Neural crest cell (in vitro differentiated cells): ENCODE measurements at places on chromosomes 12 and 14.

DNA sequence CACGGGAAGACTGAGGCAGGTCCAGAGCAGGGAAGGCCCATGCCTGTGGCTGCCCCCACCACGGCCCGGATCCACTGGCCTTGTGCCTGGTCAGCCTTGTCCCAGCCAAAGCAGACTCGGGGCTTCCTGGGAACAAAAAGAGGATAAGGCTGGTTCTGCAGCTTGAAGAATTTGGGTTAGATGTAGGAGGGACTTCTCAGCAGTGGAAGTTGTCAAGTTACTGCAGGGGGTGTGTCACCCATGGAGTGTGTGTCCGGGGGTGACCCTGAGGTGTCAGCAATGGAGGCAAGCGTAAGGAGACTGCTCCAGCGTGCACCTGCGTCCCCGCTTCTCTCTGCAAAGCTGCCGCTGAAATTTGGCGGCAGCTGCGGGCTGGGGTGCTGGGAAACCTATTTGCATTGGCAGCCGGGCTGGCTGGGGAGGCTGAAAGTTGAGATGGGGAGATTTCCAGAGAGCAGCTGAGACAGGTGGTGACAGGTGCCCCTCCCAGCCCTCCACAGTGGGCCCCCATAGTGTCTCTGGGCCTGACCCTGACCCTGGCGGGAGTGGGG is 12.5 kb upstream of the TNFAIP2 start:
- DNase-seq: no peak

GRCh38 chr14:31752867-31753661 is 191.9 kb downstream of the NUBPL start:
- no peak for DNase-seq

DNA sequence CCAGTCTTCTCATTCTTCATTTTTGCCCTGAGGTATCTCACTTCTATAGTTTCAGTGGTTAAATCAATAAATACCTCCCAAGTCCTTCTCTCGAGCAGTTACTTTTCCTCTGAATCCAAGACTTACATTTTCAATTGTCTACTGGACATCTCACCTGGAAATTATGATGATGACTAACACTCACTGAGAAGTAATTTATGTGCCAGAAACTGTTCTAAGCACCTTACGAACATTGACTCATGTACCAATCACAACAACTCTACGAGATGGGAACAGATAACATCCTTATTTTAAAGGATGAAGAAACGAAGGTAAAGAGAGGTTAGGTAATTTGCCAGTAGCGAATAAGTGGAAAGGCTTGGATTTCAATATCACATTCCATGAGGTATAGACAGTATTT is 94.1 kb downstream of the EML5 start:
- no peak for DNase-seq

DNA sequence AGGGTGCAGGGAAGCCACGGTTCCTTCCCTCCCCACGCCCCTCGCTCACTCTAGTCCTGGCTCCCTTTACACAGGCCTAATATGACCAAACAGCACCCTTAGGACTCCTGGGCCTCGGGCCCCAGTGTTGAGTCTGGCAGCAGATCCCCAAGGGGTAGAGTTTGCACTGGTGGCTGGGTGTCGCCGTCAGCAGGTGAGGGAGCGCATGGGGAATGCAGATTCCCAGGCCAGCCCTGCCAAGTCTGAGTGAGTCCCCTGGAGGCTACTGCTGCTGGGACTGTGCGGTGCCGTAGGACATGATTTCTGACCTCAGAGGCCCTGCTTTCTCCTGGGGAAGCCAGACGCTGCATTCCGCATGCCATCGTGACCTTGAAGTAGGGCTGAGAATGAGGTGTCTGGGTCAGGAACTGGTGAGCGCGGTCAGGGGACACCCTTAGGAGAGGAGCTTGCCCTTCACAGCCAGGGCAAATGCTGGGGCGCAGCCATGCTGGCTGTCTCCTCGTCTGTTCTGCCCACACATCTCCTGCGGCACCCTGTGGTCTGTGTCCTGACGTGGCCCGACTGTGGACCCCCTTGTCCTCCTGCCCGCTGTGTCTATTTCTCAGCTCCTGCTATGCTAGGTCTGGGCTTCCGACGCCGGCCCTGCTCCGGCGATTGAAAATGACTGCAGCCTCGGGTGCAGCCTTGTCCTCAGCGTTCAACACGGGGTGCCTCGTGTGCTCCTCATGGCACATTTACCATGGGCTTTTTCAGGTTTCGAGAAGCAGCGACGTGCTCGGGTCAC is 37.6 kb upstream of the PRMT8 start:
- DNase-seq: no peak

DNA sequence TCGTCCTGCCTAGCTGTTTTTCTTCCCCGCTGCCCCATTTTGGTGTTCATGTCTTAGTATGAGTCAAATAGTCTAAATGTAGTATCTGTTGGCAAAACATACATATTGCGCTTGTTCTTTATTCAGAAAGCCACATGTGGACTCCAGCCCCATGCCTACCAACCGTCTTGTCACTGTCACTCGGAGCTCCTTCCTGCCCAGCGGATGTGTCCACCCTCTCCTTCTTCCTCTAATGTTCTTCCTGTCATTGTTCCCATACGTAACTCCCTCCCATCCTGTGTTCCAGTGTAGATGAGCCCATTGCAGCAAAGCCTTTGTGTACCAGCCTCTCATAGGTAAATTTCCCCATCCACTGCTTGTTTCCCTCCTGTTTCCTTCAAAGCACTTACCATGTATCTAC is 120.5 kb downstream of the TMX1 start:
- no peak for DNase-seq

GRCh38 chr14:103745424-103745823 is 29.8 kb downstream of the ZFYVE21 start:
- DNase-seq: no peak

- DNase-seq: no peak
These were observed 21.2 kb downstream of the CLECL1 start for GRCh38 chr12:9711664-9712063.

- no peak for DNase-seq
These were observed 22.4 kb downstream of the FAM181A start for GRCh38 chr14:93949511-93950075.

GRCh38 chr14:74906925-74907521 is 16.0 kb downstream of the RPS6KL1 start:
- no peak for DNase-seq

DNA sequence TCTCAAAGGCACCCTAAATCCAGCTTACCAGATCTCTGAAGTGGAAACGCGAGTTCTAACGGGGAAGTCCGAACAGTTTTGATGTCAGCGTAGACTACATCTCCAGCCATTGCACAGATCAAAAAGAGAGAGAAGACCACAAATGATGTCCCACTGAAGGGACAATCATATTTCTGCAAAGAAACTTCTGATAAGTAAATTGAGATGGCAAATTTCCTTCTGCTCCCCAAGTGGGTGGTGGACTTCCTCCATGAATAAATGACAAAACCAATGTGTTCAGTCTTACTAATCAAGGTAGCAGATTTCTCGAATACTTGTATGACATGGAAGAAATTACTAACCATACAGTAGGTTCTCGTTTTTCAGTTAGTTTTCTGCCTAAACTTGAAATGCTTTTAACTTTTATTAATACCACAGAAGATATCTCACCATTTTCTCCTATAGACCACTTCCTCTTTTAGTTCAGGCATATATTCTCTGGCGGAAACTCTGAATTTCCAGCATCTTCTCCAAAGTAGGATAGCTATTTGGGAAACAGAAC is at the start of gene CLECL1:
Gene CLECL1 (minus strand): TSS at position 177 of the 541 bp plus-strand sequence.
- DNase-seq: no peak

GRCh38 chr14:54503486-54503885 is 6.2 kb upstream of the CGRRF1 start:
- no peak for DNase-seq

DNA sequence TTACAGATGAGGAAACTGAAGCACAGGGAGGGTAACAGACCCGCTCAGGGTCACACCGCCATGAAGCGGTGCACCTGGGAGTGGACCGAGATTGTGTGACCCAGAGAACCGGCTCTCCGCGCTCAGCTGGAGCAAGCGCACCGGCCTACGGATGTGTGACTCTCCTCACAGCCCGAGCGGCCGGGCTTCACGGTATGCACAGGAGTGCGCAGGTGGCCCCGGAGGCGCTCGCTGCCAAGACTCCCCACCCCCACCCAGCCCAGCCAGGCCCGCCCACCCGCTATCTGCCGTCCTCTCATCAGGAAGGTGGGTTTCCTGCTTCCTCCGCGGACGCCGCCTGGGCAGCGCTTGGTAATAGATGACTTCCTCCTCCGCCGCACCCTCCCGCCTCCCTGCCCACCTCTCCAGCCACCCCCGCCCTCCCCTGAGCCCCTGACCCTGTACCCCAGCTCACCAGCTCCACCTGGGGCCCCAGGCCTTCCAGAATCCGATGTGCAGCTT is 110.7 kb downstream of the NCOR2 start:
- no peak for DNase-seq

DNA sequence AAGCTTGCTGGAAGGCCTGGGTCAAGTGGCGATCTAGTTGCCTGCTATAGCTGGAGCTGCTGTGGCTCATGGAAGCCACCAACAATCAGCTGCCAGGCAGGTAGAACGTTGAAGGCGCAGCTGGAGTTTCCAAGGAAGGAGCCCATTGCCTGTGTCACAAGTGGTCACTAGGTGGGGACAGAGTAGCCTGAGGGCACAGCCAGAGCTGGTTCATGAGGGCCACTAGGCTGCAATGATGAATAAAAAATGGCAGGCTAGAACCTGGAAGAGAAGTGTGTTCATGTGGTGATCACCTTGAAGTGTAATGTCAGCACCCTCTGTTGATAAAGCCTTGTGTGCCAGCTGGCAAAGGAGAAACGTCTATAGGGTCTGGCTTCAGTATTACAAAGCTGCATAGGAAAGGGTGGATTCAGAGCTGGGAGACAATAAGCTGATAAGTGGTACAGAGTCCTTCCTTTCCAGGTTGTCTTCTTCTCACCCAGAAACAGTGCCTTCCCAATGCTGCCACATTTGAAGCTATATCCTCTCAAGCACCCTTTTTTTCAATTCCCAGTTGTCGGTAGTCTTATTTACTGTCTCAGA is 165.8 kb downstream of the EMP1 start:
- DNase-seq: peak; percentile 64

DNA sequence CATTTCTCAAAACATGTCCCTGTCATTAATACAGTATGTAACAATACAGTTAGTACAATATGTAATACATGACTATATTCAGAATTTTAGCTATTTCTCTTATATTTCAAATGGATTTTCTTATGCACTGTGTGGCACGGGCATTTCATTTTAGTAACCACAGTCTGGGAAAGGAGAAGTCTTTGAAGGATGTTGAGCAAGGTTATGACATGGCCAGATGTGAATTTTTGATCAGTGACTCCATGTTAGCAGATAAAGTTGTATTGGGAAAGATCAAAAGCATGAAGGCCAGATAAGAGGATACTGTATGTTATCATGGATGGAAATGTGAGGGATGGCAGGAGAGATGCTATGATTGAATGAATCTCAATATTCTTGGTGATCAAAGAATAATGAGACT is 285.2 kb downstream of the NAV3 start:
- DNase-seq: no peak

DNA sequence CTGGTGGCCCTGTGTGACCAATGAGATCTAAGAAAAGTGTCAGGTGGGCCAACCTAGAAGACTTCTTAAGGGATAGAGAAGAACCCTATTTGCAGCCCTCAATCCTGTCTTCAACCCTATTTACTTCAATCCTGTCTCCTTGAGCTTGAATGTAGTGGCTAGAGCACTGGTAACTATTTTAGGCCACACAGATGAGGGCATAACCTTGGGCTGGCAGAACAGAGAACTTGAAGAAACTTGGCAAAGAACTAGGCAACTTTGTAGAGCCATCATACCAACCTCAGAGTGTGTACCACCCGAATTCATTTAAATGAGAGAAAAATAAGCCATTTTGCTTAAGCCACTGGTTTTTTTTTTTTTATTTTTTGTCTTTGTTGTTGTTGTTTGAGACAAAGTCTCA is 94.8 kb downstream of the TMTC1 start:
- no peak for DNase-seq

- no peak for DNase-seq
These were observed 87.4 kb downstream of the HECTD4 start for GRCh38 chr12:112294793-112295192.

- no peak for DNase-seq
These were observed 22.7 kb upstream of the ANKRD9 start for GRCh38 chr14:102532204-102532658.

DNA sequence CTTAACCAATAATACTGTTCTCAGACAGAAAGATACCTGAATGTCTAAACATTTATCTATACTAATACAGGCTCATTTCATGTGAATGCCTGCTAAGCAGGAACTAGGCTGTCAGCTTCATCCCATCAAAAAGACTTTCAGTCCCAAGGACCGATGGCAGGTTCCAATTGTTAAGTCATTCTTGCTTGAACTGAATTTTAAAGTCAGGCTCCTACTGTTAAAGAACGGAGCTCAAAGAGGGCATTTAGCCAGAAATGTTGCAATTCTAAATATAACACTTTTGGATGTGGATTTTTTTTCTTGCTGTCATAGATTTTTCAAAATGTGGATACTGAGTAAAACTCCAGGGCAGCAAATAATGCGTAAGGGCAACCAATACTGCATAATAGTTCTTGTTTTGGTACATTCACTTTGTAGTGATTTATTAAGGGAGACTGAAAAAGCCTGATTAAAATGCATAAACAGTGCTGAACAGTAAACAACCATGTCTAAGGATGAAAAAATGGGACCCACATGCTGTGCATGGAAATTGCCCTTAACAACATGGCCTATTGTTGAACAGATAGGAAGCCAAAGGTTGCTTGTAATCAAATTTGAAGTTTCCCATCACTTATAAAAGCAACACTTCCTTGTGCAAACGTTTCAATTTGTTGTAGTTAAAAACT is 38.6 kb upstream of the DBX2 start:
- no peak for DNase-seq

- peak; percentile 40 for DNase-seq
These were observed 588.2 kb downstream of the NRXN3 start for GRCh38 chr14:78758333-78758732.

DNA sequence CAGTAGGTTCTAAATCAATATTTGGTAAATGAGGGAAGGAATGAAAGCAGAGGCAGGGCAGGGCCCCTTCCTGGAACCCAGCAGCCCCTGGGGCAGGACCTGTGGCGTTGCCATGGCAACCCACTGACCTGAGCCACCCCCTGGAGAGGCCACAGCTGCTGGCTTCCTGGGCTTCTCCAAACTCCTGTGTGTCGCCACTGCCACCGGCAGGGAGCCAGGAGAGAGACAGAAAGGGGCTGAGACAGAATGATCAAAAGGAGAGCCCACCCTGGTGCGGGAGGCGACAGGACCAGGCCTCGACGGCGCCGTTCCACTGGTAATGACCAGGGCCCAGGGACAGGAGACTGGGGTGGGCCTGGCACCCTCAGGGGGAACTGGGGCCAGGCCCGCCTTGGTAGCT is 18.2 kb downstream of the RFX4 start:
- DNase-seq: peak; percentile 36

DNA sequence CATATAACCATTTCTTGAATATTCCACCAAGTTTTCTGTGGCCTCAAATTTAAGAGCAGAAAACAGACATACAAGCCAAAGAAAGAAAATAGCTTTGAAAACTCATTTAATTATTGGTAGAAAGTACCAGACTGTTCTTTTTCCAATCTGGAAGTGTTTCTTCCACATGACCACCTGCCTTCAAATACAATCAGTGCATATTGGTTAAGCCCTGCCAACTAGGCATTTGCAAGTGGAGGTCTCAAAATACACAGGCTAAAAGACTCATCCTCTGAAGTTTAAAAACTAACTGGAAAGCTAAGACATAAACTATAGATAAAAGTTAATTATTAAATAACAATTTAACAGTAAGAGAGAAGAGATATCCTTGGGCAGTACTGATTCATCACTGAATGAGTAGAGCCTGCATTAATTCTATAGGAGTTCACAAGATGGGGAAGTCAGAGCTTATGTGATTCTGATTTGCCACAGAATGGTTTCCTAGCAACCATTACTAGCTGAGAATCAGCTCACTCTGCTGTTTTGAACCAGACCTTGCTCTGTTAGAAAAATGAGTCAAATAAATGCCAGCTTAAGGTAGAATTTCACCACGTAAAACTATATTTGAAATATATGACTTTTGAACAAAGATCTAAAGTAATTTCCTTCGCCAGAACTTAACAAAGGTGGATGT is 433.8 kb downstream of the FUT8 start:
- no peak for DNase-seq
